LoVo (cell line): ENCODE measurements at places on chromosomes 4 and X.

- DNase-seq: no peak
Measured at GRCh38 chr4:145828802-145829485, 109.7 kb downstream of the ZNF827 start.

DNA sequence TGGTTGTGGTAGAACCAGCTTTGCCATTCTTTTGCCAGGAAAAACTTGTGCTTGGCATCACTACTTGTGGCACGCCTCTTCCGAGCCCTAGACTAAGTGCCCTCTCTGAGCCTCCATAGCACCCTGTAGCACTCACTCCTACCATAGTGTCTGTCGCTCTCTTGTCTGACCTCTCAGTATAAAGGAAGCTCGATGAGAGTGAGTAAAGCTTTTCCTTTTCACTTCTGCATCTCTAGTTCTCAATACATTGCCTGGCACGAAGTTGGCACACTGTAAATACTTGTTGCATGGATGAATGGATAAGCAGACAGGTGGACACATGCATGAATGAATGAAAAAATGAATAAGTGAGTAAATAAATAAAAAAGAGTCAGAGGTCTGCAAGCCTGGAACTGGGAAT is 48.3 kb downstream of the TLR10 start:
- DNase-seq: no peak

GRCh38 chr4:99151452-99151851 is 7.4 kb upstream of the ADH4 start:
- DNase-seq: no peak

DNA sequence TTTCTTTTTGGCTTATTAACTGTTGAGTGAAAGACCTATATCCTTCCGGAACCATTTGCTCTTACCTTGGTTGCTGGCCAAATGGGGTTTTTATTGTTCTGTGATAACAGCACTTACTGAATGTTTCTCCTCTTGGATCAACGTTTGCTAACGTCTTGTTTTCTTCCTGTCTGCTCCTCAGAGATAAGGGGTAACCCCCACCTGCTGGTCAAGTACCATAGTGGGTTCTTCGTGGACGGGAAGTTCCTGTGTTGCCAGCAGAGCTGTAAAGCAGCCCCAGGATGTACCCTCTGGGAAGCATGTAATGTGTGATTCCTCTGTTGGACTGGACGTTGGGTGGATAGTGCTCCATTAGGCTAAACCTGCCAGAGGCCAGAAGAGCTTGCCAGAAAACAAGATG is 15.3 kb downstream of the BMX start:
- DNase-seq: no peak

GRCh38 chrX:136067966-136068365 is 79.4 kb upstream of the FHL1 start:
- DNase-seq: no peak

DNA sequence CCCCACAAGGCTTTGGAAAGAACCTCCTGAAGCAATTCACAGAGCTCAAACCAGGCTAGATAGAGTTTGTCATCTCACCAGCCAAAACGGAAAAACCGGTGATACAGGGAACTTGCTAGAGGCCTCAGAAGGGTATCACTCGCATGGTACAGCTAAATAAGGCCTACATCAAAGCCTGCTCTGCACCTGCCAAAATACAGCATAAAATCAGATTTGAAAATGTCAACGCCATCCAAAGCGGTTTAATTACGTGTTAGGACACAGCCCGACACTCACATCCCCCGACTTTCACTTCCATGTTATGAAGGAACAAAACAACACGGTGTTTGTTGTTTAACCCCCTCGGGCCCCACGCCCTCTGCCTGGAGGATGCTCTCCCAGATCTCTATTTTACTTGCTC is 65.0 kb downstream of the MAPK10 start:
- DNase-seq: no peak
